GDM1 (cell line): ENCODE measurements at places on chromosomes 3 and 15.

GRCh38 chr3:9019259-9019961, 56.1 kb upstream of the RAD18 start:
- no peak for DNase-seq

- no peak for DNase-seq
Measured at GRCh38 chr3:4001976-4002375, 202.7 kb downstream of the LRRN1 start.

GRCh38 chr3:69104586-69104985, 17.8 kb downstream of the LMOD3 start:
- DNase-seq: no peak

DNA sequence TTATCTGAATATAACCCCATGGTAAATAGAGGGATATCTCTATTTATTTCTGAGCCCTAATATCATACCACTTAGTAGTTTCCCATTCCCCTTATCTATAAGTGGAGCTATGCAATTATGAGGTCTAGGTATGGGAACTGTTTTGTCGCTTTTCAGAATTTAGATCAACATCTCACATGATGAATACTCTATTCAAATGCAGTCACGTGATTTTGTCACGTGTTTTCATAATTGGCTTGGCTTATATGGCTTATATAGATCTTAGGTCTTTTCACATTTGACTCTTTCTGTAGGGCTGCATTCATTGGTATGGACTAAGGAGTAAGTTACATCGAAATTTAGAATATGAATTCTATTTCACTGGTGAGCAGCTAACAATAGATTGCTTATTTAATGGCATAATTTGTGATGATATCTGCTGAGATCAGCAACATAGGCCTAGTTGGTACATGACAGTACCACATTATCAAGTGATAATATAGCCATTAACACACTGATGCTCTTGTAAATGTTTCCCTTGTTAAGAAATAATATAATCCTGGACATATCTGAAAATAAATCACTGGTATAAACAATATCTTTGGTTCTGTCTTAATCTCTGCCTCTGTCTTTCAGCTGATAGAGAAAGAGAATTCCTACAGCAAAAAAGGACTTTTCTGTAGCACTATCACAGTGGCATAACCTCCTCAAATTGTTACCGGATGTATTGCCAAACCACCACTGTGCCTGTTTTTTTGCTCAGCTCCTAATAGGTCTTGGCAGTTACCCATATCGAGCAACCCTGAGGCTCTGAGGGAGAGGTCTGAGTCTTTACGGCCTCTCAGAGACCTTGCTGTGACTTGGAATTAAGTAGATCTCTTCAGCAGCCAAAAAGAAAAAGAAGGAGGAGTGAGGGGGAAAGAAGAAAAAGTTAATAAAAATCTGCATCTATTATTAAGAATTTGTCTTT, 357.1 kb downstream of the ZPLD1 start:
- no peak for DNase-seq

DNA sequence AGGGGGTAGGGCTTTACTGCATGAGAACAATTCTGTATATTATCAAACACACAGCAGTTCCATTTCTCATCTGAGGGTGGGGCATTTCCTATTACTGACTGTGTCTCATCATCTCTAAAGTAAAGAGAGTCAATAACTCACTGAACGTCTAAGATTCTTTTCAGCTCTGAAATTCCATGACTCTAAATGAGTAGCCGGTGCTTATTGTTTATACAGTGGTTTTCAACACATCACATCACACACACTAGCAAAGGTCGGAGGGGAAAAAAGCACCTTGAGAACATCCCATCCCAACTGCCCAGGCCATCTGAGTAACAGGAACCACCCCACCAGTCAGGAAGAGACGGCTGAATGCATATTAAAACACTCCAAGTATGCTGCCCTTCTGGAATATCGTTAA, 196.0 kb downstream of the SUCLG2 start:
- DNase-seq: no peak

DNA sequence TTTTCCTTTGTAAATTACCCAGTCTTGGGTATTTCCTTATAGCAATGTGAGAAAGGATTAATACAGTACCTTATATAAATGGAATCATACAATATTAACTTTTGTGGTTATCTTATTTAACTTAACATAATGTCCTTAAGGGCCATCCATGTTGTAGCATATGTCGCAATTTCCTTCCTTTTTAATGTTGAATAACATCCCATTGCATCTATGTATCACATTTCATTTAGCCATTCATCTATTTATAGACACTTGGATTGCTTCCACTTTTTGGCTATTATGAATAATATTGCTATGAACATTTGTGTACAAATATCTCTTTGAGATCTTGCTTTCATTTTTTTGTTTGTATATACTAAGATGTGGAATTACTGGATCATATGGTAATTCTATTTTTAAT, 342.2 kb downstream of the PDCD6IP start:
- no peak for DNase-seq

- DNase-seq: no peak
Measured at GRCh38 chr15:51706291-51706690, 25.0 kb downstream of the SCG3 start.

GRCh38 chr3:161420746-161421145, 49.4 kb upstream of the SPTSSB start:
- DNase-seq: no peak

GRCh38 chr15:86590461-86590860, 510.8 kb downstream of the AGBL1 start:
- DNase-seq: no peak

- no peak for DNase-seq
Measured at GRCh38 chr3:186453531-186453930, 90.6 kb downstream of the CRYGS start.

GRCh38 chr3:30622790-30623189, 16.4 kb downstream of the TGFBR2 start:
- DNase-seq: no peak

GRCh38 chr3:70358978-70359580, 46.6 kb upstream of the MDFIC2 start:
- no peak for DNase-seq

DNA sequence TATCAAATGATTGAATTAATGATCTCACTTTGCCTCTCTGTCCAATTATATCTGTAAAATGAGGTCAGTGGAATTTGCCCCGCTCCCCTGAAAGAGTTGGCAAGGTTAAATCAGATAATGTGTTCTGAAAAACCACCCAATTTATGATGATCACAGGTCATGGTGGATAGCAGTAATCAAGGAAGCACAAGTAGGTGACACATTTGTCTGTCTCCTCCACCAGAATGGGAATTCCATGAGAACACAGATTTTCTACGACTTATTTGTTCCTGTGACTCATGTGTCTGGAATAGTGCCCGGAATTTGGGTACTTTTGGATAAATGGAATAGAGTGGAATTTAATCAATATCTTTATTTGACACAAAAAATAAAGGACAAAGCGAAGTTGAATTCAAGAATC, 220.9 kb upstream of the SUCLG2 start:
- no peak for DNase-seq

- no peak for DNase-seq
Measured at GRCh38 chr3:24355806-24356205, 138.8 kb downstream of the THRB start.

DNA sequence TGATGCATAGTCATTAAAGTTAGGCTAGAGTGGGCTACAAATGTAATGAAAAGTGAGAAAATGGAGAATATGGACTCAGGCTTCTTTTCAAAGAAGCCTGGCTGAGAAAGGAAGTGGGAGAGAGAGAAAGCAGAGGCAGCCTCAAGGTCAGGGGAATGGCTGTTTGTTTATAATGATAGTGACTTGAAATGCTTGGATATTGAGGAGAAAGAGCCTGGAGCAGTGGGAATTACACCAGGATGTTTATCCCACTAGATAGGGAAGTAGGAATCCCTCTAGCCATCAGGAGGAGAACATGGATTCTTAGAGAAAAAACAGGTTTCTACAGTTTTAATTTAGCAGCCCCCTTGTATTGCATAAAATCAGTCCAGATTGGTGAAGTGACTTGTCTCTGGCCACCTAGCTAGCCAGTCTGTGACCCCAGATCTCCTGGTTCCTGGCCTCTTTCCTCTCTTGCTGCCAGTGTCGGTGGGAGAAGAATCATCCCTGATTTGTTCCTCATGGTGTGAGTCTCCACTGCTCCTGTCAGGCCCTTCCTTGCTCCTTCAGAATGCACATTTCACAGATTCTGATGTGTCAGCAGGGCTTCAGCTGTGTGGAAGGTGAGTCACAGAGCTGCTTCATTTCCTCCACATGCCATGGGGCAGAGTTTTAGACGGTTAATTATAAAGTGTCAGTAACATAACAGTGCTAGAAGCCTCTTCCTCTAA, 32.9 kb downstream of the SEMA6D start:
- DNase-seq: no peak

- DNase-seq: no peak
Measured at GRCh38 chr3:72312339-72312738, 527.4 kb upstream of the PROK2 start.

GRCh38 chr3:159458010-159458409, 530.6 kb upstream of the IL12A start:
- DNase-seq: no peak

DNA sequence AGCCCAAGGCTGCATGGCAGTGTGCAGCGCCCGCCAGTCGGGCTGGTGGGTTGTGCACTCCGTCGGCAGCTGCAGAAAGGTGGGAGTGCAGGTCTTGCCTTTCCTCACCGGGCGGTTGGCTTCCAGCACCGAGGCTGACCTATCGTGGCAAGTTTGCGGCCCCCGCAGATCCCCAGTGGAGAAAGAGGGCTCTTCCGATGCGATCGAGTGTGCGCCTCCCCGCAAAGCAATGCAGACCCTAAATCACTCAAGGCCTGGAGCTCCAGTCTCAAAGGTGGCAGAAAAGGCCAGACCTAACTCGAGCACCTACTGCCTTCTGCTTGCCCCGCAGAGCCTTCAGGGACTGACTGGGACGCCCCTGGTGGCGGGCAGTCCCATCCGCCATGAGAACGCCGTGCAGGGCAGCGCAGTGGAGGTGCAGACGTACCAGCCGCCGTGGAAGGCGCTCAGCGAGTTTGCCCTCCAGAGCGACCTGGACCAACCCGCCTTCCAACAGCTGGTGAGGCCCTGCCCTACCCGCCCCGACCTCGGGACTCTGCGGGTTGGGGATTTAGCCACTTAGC, 4.3 kb downstream of the ISL2 start:
- no peak for DNase-seq

DNA sequence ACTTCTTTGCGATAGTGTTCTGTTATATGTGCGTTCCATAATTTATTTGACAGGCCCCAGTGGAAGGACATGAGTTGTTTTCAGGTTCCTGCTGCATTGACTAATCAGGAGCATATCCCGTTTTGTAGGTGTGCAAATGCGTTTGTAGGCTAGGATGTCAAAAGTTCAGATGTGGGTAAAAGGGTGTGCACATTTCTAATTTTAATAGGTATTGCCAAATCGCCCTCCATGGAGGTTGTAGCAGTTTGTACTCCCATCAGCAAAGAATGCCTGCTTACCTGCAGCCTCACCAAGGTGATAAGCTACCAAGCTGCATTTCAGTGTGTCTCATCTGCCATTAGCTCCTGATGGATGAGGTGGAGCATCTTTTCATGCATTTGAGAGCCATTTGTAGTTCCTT, 36.3 kb downstream of the KLF13 start:
- DNase-seq: no peak

- no peak for DNase-seq
Measured at GRCh38 chr3:59839810-59840515, 790.1 kb upstream of the CFAP20DC start.

DNA sequence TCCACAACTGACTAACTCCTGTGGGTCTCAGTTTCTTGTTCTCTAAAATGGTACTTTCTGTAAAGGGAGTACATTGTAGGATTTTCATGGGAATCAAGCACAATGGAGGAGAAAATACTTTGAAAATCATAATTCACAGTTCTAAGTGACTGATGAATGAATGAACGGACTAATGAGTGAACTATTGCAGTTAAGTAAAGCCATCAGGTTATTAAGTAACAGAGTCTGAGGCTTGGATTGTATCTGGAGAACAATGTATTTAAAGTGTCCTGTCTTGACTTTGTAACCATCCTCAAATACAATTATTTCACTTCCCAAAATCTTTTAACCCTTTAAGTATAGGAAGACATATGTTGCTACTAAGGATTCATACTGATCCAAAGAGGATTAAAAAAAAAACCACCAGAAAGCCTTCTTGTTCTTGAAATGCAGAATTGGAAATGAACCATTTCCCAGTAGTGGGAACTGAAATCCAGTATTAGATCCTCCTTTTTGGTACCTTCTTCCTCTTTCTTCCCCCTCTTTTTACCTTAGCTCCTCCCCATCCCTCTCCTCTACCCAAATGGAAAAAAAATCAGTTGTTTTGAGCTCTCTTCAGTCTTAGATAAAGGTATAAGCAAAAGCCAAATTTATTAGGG, 13.2 kb upstream of the BCL6 start:
- DNase-seq: no peak

DNA sequence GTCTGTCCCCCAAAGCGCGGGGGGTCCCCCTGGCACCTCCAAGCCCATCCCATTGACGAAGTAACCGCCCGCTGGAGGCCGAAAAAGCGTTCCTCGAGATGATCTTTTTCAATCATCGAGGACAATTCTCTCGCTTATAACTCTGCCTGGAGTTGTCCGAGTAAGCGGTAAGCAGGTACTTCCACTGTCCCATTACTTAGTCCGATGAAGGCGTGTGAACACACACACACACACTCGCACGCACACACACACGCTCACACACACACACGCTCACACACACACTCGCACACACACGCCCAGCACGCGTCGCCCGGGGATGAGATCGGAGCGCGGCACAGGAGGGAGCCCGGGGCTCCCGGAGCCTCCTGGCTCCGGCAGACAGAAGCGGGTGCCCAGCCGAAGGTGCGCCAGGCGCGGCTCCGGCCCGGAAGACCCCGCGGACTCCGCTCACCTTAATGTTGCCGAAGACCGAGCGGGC, 430 bp downstream of the SLCO2A1 start:
- no peak for DNase-seq

GRCh38 chr3:56990641-56991015, 69.8 kb upstream of the SPATA12 start:
- no peak for DNase-seq

GRCh38 chr3:188262913-188263683, 109.1 kb downstream of the LPP start:
- DNase-seq: no peak

- no peak for DNase-seq
Measured at GRCh38 chr3:59456852-59457485, 407.1 kb upstream of the CFAP20DC start.
